ENCODE measurements at places on chromosomes 2 and 18.

DNA sequence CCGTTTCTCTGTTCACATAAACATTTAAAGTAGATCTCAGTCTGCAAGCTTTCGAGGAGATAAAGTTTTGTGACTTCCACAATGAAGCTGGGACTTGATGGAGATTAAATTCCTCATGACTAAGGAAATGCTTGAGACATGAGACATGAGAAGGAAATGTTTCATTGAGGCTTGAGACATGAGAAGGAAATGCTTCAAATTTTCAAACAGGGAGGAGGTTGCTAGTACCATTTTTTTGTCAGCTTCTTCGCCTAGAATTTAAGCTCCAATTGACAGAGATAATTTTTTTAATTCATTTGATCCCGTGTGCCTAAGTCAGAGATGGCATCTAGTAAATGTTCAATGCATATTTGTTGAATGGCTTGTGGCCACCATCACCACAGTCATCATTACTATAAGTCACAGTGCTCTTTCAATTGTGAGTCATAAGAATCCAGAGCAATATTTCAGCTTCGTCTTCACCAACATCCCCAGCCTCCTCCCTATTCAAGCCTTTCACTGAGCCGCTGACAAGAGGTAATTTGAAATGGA lies 543 bp upstream of the MARCHF4 start:
- no peak for DNase-seq

- DNase-seq, result no peak
These were observed 35.2 kb downstream of the COPS8 start for GRCh38 chr2:237120916-237121315.

- DNase-seq, result no peak
These were observed 452 bp downstream of the RAPH1 start for GRCh38 chr2:203534621-203535077.

- DNase-seq, result no peak
These were observed 183.4 kb upstream of the FN1 start for GRCh38 chr2:215619022-215619958.

DNA sequence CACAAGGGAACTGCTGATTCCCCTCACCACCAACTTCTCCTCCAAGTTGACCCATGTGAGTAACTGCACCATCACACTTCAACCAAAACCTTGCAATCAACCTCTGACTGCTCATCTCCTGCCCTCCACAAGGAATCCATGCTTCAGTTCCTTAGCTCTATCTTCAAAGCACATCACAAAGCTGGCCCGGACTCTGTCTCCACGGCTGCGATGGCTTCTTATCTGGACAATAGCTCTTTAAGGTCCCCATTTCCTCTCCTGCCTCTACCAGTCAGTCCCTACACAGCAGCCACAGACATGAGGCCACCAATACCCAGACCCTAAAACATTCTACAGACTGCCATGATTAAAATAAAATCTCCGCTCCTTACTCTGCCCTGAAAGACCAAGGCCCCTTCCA lies 25.7 kb downstream of the MBOAT2 start:
- DNase-seq, result no peak

- no peak for DNase-seq
These were observed 337.6 kb upstream of the FIGN start for GRCh38 chr2:164073101-164074074.

DNA sequence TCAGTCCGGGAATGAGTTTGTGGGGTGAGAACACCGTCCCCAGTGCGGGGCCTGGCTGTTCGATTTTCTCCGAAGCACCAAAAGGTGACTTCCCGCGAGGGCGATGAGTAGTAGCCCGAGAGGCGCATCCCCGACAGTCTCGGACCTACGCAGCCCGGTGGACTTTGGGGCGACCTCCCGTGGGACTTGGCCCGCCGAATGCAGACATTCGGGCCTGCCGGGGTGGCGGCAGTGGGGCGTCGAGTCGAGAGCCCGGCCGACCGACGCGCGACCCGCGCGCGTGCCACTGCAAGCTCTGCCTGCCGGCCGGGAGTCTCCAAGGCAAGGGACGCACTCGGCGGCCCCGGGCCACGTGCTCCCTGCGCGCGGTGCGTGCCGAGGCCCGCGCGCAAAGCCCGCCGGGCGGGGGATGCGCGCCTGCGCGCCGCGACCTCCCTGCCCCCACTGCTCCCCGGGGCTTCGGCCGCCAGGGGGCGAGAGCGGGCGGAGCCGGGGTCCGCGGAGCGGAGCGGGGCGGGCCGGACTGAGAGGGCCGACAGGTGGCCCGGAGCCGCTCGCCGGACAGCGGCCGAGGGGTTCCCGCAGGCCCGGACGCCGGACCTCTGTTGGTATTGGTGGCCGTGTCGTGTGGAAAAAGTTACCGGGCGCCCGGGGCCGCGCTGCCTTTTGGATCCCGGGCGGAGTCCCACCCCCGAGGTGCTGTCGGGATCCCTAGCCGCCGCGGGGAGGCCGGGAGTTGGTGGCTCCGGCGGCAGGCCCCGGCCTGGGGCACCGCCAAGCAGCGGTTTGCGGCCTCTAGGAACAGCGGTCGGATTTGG lies 1.9 kb downstream of the PTMA start:
- peak; percentile 71 for DNase-seq

Measured in stimulated activated CD4-positive, alpha-beta T cell treated with anti-CD3 and anti-CD28 coated beads, TNF-alpha, amount 100 ng/mL, for 24 hours (primary cell).